ENCODE measurements at places on chromosomes 1 and 21.

GRCh38 chr21:43972850-43973633, 39.1 kb upstream of the TRAPPC10 start:
- DNase-seq = no peak

DNA sequence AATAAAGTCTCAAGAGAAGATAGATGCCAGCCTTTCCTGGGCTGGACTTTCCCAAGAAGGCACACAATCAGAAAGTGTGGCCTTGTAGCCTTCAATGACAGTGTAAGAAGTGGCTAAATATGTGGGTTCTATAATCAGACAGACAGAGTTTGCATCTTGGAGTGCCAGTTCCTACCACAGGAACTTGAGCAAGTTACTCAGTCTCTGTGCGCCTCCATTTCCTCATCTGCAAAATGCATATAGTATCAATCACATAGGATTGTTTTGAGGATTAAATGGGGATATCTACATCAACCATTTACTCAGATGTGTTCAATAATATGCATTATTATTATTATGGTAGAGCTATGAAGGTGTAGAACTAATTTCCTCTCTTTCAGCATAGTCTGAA, 176.8 kb upstream of the PTBP2 start:
- no peak for DNase-seq

DNA sequence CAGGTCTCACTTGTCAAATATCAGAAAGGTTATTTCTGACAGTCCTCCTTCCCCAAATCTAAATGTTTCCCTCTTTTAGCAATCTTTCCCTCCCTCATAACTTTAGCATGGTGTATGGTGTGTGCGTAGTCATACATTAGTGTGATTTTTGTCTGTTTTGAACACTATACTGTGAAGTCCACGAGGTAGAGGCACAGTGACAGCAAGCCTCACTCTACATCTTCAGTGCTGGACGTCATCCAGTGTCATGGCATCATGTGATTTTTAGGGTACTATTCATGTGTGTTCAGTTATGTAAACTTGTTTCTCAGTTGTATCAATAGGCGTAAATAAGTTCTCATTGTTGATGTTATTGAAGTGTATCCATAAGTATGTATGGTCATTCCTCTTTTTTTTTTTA, 39.1 kb downstream of the DYRK1A start:
- no peak for DNase-seq

DNA sequence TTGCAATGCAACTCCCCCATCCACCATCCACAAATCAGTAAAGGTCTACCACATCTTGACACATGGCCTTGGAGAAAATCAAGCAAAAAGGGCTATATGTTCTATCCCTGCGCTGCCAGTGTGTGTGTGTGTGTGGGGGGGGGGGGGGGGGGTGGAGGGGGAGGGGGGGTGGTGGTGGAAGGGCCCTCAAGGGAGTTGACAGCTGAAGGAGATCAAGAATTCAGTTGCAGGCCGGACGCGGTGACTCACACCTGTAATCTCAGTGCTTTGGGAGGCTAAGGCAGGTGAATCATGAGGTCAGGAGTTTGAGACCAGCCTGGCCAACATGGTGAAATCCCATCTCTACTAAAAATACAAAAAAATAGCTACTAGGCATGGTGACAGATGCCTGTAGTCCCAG, 37.6 kb upstream of the CLIC4 start:
- no peak for DNase-seq

DNA sequence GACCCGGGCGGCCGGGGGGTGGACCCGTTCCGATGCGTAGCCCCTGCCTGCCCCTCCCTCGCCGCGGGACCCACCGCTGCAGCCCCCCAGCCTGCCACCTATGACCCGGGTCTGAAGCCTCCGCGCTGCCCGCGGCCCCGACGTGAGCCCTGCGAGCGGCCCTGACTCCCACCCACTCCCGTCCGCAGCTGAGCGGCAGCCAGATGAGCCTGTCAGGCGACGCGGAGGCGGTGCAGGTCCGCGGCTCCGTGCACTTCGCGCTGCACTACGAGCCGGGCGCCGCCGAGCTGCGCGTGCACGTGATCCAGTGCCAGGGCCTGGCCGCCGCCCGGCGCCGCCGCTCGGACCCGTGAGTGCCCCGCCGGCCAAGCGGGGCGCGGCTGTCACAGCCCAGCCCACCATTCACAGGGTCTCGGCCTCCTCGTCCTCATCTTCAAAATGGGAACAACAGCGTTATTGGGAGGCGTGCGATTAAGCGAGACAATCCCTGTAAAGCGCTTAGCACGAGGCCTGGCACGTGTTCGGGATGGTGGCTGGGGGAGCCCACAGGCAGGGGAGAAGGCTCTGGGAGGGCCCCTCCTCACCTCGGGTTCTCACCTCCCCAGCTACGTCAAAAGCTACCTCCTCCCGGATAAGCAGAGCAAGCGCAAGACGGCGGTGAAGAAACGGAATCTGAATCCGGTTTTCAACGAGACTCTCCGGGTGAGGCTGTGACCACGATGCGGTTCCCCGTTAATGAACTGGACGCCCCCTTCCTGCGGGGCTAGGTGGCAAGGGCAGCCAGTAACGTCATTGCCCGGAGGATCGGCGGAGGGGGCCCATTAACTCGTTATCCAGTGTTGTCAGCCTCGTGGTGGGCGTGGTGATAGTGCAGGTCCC, 8.2 kb downstream of the SYTL1 start:
- no peak for DNase-seq

- DNase-seq = no peak
Observed at GRCh38 chr1:109980324-109981003, 4.1 kb upstream of the AHCYL1 start.

- no peak for DNase-seq
Observed at GRCh38 chr1:89755591-89755990, 65.2 kb upstream of the LRRC8D start.

DNA sequence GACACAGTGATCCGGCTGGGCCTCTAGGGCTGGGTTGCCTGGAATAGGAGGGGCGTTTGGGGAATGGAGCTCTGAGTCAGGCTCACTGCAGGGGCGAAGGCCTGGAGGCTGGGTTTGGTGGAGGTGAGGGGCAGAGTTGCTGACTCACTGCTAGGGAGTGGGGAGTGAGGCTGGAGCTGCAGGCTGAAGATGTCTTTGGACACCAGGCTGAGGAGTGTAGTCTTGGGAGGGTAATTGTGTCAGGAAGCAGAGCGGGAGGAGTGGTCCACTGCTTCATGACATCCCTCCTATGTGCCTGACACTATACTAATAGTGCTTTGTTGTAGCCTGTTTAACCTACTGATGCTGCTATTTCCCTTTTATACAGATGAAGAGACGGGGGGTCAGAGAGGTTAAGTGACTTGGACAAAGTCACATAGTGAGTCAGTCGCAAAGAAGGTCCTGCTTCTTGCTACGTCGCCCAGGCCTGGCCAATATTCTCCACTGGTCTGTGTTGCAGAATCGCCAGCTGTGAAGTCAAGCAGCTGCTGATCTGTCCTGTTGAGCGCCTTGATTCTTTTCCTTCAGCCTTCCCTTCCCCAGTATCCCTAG, 13.6 kb downstream of the ACTL8 start:
- DNase-seq = peak; percentile 16

DNA sequence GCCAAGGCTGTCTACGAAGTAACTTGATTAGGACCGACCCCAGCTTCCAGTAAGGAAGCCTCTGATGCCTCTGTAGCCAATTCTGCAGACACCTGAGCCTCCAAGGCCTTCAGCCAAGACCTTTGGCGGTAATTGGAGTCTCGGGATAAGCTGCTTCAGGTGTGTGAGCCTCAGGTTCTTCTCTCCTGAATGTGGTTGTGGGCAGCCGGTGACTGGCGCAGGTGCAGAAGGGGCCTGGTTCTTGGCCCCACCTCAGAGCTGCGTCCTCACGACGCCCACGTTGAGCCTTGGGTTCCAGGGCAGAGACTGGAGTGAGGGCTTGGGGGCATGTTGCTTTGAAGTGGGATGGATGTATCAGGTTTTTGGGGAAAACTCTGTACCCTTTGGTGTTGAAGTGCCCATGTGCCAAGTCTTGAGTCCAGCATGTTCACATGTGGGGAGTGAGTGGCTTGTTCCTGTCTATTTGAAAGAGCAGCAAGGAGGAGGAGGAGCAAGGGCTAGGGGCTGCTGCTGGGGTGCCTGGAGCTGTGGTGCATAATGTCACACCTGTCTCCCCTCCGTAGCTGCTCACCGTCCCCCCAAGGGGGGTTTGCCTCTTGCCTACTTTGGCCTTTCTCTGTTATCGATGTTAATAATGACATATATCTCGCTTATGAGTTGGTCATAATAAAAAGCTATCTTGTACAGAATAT, 1.4 kb downstream of the PSEN2 start:
- DNase-seq = no peak

- no peak for DNase-seq
Observed at GRCh38 chr1:54328066-54328636, 78.0 kb downstream of the SSBP3 start.

DNA sequence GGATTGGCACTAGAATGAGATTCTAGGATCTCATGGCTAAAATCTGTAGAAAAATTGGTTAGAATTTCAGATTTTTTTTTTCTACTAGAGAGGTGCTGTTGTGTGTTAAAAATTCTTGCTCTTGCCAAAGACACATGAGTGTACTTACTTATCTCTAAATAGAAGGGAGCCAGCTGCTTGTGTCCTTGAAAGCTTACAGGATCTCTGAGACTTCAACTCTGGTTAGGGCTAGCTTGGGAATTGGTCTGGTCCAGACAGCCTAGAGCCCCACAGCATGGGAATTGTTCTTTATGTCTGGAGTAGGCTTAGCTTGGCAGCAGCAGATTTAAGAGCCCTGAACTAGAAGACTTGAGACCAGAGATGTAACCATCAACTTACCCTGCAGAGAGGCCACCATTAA, 37.3 kb downstream of the MACO1 start:
- no peak for DNase-seq

- DNase-seq = peak; percentile 31
Observed at GRCh38 chr1:18091660-18092446, 15.7 kb upstream of the IGSF21 start.

- DNase-seq = no peak
Observed at GRCh38 chr1:153903841-153904455, 18.8 kb downstream of the GATAD2B start.

DNA sequence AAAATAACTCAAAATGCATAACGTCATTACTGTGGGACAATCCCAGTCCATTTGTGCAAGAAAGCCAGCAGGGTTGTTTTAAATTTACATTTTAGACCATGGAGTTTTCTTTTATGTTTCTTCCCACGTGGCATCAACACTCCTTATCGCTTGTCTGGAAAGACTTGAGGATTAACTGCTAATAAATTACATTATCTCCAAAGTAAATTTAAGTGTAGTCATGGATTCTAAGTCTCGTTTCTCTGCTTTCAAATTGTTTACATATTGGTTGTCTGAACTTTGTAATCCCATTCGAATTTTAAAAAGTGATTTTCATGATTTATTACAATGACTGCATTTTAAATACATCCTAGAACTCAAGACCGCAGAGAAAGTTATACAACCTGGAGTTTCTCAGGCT, 119.3 kb upstream of the ADAMTS5 start:
- DNase-seq = no peak

DNA sequence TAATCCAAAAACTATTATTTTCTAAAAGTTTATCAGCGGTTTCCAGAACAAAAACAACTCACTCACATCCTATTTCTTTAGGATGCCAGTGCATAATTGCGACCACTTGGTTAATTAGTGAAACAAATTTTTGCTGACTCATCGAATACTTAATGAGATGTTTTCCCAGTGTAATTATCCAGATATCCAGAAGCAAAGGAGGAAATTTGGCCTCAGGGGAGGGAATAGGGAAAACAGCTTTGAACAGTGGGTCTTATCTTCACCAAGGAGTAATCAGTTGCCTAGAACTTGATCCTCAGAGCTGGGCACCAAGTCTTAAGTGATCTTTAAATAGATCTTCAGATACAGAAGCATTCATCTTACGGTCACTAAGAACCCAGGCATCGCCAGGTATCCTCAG, 24.3 kb downstream of the STYXL2 start:
- no peak for DNase-seq

DNA sequence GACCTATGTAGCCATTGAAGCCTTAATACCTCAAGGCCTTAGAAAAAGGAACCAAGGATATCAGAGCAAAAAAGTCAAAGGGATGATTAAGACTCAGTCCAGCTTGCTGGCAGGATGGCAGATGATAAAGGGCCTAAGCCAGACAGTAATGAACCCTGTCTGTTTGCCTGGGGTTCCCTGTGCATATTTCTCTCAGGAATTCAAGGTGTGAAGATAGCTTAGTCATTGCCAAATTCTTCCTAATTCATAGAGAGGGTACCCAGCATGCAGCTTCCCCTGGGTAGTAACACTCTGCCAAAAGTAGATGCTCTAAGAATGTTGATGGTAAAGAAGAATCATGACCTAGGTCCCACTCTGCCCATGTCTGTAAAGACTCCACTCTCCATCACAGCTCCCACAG, 210.6 kb upstream of the COA6 start:
- DNase-seq = no peak

DNA sequence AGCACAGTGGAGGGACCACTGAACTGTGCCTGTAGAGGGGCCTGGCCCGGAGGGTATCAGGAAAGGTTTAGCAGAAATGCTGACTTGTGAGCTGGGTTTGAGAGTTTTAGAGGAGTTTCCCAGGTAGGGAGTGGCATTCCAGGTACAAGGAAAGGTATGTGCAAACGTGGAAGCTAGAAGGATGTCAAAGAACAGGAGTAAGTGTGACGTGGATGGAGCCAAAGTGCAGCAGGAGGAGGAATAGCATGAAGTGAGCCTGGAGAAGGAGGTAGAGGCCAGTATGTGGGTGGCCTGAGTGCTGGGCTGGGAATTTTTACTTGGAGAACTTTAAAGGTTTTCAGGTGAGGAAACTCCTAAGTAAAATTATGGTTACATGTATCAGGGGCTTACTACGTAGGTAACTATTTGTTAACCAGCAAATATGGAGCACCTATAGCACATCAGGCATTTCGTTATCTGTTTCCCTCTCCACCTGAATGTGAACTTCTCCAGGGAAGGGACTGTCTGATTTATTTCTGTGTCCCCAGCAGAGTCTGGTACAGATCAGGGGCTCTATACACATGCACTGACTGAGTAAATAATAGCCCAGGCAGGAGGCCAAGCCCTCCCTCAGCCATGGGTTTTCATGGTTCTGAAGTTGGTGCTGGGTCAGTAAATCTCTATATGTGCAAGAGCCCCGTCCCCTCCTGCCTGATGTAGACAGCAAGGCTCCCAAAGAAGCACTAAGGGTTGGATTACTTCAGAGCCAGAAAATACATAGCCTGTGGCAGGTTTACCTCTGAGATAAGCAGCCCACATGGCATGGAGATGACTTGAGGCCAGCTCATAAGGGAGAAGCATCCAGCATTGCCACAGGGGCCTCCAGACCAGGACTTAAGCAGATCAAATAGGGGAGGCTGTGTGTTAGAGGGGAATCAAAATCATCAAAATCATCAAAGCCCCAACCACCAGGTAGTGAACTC, 43.4 kb downstream of the CDCP2 start:
- DNase-seq = no peak

- DNase-seq = no peak
Observed at GRCh38 chr1:227470688-227471087, 92.7 kb upstream of the ZNF678 start.

GRCh38 chr1:91804546-91805023, 81.4 kb downstream of the TGFBR3 start:
- no peak for DNase-seq

DNA sequence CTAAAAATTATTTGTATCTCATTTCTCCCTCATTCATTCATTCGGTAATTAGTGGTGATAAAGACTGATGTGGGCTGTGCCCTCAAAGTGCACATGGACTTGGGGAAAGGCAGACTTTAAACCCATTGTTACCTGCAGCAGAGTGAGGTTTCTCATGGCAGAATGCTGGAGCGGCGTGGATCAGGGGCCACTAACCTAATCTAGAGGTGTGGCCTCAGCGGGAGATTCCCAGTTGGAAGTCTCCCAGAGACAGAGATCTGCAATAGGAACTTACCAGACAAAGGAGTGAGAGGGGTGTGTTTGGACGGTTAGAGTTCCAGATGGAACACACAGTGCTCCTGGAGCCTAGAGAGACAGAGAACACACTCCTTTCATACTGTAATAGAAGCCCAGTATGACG, 73.5 kb downstream of the VPS26C start:
- no peak for DNase-seq

Data from AG04449 (cell line).